ENCODE measurements at places on chromosomes 7 and 10.

DNA sequence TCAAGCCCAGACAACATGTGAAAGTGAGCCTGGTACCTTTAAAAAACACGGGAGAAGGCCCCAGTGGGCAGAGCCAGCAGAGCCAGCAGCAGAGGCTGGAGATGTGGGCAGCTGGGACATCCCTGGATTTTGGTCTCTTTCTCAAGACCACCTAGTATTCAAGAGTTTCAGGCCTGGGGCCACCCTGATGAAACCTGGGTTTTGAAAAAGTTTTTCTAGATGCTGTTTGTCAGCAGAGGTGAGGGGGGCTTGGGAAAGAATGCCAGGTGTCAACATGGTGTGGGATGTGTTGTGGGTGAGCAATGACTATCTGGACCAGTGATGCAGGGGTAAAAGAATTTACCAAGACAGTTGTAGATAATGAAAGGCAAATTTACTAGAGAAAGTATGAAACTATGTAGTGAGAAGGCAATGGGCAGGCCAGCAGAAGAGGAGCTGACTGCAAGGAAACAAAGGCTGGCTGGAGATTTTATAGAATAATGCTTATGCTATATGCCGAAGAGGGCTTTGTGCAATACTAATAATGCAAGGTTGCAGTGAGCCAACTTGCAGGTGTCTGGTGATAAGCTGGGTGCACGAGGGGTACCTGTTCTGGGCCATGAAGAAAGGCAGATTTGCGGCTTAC, 28.1 kb upstream of the PLEKHA1 start:
- DNase-seq, result no peak

DNA sequence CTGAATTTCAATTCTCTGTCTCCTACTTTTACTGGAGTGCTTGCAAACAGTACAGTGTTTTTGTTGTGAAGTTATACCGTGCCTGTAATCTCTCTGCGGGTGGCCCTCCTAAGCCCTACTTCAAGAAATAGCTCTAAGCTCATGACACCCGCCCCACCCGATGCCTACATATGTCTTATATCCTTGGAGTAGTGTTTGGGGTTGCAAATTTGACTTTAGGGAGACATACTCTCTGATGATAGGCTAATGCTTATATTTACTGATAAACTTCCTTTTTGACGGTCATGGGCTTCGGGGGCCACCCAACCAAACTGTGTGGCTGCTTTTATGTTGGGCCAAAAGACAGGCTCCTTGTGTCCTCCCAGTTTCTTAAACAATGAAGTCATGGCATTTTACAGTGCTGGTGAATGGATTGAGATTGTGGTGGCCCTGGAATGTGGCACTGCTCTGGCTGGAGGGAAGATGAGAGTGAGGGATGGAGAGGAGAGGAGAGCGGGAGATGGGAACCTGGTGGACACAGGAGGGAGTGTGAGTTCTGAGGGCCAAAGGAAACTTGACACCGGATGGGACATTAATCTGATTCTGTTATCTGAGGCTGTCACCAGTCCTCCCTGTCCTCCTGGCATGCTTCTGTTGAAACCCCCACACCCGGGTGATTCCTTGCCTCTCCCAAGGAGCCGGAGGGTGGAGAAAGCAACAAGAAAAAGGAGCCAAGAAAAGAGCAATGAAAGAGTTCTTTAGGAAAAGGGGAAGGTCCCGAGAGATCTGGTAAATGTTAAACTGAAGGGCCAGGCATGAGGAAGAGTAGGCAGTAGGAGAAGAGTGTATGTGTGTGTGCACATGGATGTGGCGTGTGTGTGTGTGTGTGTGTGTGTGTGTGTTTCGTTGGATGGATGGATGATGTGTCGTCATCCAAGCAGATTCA, 113.3 kb downstream of the TCF7L2 start:
- no peak for DNase-seq

DNA sequence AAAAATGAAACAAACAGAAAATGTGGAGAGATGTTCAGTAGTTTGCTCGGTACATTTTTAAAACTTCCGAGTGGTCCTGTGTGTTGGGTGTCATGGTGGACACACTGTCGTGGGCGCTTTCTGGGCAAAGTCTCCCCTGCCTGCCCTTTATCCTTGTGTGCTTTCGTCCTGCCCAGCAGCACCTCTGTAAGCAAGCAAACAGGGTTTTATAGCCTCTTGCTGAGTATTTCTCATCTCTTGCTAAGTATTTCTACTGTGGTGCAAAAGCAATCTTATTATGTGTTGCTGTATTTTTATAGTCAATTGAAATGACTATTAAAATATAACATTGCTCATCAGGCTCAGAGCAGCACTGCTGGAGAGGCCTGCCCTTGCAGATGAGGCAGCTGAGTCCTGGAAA, 48.7 kb downstream of the DOCK1 start:
- no peak for DNase-seq

- no peak for DNase-seq
Observed at GRCh38 chr10:99924451-99925255, 85.1 kb downstream of the DNMBP start.

- DNase-seq, result no peak
Observed at GRCh38 chr10:105974803-105975456, 1189.6 kb downstream of the SORCS1 start.

DNA sequence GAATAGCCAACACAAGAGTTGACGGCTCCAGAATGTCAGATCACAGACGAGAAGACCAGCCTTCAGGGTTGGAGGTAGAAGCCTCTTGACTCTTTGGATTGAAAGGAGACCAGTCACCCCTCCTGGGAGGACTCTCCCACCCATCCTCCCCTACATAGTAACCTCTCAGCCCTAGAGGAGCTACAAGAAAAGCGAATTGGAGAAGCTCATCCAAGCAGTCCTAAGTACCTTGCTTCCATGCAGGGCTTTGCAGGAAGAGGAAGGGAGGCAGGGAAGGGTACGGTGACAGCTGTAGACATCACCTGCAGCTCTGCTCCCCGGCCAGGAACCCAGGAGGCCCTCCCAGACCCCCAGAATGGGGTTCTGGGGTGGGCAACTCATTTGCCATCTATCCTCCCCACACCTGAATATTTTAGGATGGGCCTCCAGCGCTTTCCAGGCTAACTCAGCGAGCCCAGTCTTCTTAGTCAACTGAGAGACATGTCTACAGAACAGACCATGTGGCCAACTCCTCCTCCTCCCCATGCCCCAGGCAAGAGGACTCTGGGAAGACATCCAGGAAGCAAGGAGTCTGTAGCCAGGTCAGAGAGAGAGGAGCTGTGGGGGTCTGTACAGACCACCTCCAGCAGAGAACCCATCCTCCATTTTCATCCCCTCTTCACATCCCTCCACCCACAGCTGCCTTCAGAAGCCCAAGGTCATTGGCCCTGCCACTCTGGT, 55.6 kb upstream of the LBX1 start:
- no peak for DNase-seq

DNA sequence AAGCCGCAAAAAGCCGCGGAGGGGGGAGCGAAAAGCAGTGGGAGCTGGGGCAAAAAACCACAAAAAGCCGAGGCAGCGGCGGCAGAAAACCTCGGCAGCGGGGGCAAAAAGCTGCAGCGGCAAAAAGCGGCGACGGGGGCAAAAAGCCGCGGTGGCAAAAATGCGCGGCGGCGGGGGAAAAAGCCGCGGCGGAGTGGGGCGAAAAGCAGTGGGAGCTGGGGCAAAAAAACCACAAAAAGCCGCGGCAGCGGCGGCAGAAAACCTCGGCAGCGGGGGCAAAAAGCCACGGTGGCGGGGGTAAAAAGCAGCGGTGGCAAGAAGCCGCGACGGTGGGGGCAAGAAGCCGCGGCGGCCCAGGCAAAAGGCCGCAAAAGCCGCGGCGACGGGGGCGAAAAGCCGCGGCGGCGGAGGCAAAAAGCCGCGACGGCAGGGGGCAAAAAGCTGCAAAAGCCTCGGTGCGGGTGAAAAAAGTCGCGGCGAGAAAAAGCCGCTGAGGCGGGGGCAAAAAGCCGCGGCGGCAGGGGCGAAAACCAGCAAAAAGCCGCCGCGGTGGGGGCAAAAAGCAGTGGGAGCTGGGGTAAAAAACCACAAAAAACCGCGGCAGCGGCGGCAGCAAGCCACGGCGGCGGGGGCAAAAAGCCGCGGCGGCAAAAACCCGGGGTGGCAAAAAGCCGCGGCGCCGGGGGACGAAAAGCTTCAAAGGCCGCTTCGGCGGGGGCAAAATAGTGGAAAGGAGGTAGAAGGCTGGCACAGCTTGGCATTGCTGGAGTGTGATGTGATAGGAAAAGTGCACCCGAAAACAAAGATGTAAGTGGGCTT, 135.9 kb downstream of the ZNF92 start:
- no peak for DNase-seq

- no peak for DNase-seq
Observed at GRCh38 chr7:16991551-16991950, 109.8 kb upstream of the AGR3 start.

GRCh38 chr7:106143711-106144337, 31.7 kb upstream of the SYPL1 start:
- DNase-seq, result no peak

GRCh38 chr10:33421789-33422462, 87.5 kb upstream of the NRP1 start:
- DNase-seq, result peak; percentile 11

- DNase-seq, result no peak
Observed at GRCh38 chr7:18590744-18591340, 95.3 kb downstream of the HDAC9 start.

DNA sequence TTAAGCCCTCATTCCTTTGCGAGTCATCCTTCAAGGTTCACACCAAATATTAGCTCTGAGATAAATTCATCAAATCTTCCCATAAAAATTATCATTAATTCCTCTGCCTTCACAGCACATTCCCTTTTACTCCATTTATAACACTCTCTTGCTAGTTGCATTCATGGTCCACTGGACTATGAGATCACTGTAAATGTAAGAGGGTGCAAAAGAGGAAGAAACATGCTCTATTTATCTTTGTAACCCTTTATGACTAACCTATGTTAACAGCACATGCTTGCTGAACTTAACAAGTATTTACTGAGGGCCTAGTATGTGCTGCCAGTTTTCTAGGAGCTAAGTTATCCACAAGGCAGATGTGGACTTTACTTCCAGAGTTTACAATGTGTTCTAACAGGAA, 86.7 kb upstream of the TMEM168 start:
- DNase-seq, result no peak

- DNase-seq, result no peak
Observed at GRCh38 chr7:132739271-132739955, 163.1 kb upstream of the PLXNA4 start.

DNA sequence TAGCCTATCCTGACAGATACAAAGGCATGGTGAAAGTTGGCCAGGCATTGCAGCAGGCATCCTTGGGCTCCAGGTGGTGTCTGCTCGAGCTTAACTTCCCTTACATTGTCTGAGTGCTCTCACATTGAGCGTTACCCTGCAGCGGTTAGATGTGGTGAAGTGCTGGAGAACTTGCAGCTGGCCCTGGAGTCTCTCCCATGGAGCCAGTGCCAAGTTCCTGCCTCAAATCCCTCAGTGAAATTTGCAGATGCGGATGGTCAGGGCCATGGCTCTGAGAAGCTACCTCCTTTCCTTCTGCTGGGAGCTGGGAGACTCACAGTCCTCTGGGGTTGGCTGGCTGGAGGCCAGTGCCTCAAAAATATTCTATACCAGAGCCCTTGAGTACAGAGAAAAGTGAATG, 3.3 kb upstream of the ZNF746 start:
- no peak for DNase-seq

DNA sequence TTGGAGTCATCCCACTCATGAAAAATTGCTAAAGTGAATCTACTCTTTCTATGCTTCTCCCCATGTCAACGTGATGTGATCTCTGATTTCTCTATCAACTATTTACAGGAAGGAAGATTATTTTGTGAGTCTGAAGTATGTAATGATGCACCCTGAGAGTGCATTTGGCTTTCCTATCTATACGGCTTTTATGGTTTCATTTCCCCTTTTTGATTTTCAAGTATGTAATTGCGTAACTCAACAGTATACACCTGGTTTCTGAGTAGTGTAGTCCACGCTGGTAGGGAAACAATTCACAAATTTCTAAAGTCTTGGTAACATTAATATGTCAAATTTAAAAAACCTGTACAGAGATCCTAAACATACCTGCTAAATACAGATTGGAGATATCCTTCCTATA, 194.7 kb upstream of the SEMA3A start:
- no peak for DNase-seq

DNA sequence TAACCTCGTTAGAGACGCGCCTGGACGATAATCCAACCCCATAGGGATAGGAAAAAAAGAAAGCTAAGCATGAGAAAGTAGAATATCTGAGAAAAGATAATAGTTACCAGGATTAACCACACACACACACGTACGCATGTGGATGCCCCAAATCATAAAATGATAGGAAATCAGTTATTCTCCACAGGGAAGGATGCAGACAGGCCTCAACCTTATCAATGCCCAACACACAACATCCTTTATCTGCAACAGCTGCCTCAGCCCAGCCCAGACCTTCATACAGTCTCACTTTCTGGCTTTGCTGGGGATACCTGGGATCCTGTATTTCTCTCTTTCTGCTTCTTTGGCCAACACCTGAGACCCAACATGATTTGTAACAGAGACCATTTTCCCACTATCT, 123.0 kb downstream of the NOC3L start:
- no peak for DNase-seq

GRCh38 chr7:192701-193480, 520 bp downstream of the FAM20C start:
- no peak for DNase-seq

- no peak for DNase-seq
Observed at GRCh38 chr7:135924302-135924701, 52.9 kb downstream of the MTPN start.

DNA sequence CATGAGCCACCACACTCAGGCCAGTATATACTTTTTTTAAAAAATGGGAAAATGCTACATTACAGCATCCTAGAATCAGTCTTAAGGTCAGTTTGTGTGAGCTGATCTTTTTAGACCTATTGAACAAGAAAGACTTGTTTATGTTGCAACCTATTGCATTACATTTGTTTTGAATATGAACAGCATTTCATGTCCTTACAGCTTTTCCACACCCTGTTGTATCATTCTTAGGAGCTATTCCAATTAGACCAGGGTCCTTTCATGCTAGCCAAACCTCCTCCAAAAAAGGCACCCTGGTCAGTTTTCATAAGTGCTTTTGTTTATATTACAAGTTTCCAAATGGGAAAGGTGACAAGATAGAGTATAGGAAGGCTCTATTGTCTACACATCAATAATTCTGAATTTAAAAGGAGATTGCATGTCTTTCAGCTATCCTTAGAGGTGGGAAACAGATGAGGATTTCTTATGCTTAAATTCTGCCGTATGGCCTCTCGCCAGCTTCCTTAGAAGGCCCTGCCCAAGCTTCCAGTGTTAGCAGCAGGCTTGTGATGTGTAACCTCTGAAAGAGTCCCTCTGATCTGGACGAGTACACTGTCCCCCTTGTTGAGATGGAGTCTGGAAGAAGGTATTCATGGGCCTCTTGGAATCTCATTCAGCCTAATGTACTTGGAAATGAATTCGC, 171.9 kb downstream of the OTUD1 start:
- DNase-seq, result no peak

DNA sequence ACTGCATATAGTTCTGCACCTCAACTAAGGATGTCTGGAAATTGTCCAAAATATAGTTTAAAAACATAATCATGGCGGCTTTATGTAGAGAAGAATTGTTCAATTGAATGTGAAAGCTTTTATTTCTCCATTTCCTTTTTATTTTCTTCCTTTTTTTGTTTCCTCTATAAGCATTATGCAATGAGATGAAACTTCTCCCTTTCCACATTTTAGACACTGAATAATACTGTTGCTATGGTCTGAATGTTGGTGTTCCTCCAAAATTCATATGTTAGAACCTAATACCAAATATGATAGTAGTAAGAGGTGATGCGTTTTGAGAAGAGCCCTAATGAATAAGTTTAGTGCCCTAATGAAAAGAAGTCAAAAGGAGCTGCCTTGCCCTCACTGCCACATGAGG, 175.0 kb downstream of the RNLS start:
- DNase-seq, result no peak
